ENCODE measurements at places on chromosomes 12 and 14. TPM values are rescaled to one million over a fixed set of nuclear protein-coding genes. Genes with fewer than 3 reads are reported as not detected.

SLC10A1 gene
- 0.22 TPM for polyA plus RNA-seq

POLE2 gene
- polyA plus RNA-seq: 34.7 TPM

NFE2 gene
- polyA plus RNA-seq: 1.5 TPM

CLEC1B gene
- polyA plus RNA-seq: 0.43 TPM

RNASE2 gene
- polyA plus RNA-seq: 1.1 TPM

EFS gene
- polyA plus RNA-seq: 35.4 TPM

DNA sequence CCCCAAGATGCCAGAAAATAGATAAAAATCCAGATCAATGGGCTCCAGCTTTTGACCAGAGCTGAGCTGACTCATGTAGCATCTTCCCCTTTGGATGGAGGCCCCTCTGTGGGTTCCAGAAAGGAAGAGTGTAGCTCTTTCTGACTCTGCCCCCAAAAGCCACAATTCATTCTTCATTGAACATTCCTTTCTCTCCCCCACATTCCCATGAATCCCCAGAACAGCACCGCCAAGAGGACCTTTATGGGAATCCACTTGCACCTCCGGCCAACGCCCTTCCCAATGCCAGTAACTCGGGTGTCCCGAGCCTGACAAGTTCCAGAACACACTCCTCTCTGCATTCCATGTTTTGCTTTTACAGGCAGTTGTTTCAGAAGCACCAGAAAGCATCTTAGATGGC, 210.6 kb upstream of the DIO3 start:
- DNase-seq: no peak

DNA sequence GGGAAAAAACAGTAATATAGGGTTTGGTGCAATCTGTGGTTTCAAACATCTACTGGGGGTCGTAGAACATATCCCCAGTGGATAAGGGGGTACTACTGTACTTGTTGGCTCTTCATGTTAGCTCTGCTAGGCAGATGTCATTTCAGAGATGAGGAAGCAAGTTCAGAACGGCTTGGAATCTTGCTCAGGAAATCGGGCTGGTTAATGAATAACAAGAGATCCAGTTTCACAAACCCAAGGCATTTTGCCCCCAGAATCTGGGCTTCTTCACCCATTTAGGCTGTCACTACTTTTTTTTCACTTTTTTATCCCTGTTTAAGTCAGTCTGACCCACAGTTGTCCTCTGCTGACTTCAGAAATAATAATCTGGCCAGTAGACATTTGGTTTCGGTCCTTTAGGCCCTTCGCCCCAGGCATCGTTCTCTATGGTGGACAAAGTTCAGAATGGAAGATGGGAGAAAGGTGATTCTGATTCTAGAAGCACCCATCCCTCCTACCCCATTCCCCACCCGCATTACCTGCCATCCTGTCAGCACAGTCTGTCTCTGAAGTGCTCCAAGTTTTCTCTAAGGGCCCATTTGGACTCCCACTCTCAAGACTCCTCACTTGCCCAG, 4.5 kb downstream of the SUOX start:
- DNase-seq: no peak

DNA sequence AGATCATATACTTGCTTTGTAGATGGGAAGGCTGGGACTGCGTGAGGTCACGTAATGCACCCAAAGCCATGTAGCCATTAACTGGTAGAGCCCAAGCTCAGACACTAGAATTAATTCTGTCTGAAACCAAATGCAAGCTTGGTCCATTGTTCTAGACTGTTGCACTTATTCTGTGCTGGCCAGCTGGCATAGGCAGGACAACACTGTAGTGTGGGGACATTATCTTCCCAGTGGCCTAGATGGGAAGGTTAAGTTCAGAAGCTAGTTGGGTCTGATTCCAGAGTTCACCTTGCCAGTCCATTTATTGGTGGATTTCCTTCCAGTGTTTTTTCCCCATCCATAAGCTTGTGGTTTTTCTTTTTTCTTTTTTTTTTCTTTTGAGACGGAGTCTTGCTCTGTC, 39.1 kb downstream of the KLC1 start:
- DNase-seq: no peak

DNA sequence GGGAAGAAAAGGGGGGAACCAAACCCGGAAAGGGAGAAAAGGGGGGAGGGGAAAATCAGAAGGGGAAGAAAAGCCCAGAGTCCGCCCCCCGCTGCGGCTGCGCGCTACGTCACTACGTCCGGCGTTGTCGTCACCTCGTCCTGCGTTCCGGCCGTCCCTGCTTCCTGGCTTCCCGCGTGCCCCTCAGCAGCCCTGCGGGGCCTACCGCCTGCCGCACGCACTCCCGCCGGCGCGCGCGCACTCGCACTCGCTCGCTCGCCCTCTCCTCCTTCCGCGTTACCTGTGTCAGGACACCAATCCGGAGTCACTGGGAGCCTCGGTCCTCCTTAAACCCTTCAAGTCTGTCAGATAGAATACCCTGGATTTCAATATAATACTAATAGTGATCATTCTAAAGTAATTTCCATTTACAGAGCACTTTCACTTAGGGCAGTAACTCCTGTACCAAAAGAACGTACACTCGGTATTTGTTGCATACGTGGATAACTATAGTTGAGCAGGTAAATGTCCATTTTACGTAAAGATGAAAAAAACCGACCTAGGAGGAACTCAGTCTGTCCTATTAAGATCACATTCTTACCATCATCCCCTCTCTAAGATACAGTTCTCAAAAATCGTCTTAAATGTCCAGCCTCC, at the start of gene R3HDM2:
Gene R3HDM2 (minus strand): TSS at position 113 of the 636 bp plus-strand sequence. CDS start 120,615 bp downstream, outside the sequence.
- peak; percentile 91 for DNase-seq

DNA sequence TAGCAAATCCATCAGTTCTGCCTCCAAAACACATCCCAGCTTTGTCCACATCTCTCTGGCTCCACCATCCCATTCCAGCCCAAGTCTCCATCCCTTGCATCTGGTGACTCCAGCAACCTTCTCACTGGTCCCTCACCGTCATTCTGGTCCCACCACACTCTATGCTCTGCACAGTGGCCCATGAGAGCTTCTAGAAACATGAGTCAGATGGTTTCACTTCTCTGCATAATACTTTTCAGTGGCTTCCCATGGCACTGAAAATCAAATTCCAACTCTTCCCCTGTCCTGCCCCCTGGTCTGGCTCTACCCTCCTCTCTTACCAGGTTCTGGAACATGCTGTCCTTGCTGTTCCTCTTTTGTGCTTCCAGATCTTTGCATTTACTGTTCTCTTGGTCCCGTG, 17.2 kb upstream of the C12orf76 start:
- no peak for DNase-seq

DNA sequence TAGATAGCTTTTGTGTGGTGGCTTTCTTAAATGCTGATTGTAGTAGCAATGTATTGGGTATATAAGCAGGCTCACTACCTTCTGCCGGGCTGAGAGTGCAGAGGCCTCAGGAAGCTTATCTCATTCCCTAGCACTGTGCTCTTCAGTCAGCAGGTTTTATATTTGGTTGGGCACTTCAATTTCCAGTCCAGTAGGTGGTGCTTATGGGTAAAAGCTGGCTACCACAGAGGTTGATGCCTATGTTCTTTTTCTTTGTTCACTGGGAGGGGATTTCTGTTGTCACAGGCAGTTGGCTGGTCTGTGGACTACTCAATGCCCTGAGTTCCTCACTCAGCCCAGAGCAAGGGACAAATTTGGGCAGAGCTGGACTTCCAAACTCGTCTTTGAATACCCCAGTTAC, 43.0 kb upstream of the GLIPR1 start:
- DNase-seq: no peak

Measured in left kidney (tissue), 8 donors.